Activated T-helper 2 cell treated with anti-CD3 and anti-CD28 coated beads, Interferon-gamma antibody, Interleukin-2, Interleukin-4, amounts not matched to agents 10 μg/mL and 5 μg/mL and 100 μg/mL, durations not matched to agents 14 hours and 24 hours and 36 hours (primary cell): ENCODE measurements at places on chromosomes 6 and 20. TPM values are rescaled to one million over a fixed set of nuclear protein-coding genes. Genes with fewer than 3 reads are reported as not detected.

The HAO1 gene
- not detected in 2 replicates for total RNA-seq

The GPR6 gene
- total RNA-seq = not detected in 2 replicates

The LGSN gene
- not detected in 2 replicates for total RNA-seq

The SLC35D3 gene
- total RNA-seq = not detected in 2 replicates

The RBBP9 gene
- total RNA-seq = 21.2 and 23.5 TPM in 2 replicates

The RSPH9 gene
- not detected in 2 replicates for total RNA-seq

The MYH7B gene
- 0.30 and 0.34 TPM in 2 replicates for total RNA-seq

The CCN5 gene
- total RNA-seq = not detected in 2 replicates

The MATN4 gene
- total RNA-seq = 0.39 and 0.64 TPM in 2 replicates

The RAB44 gene
- not detected in 2 replicates for total RNA-seq

The PKIG gene
- total RNA-seq = 1.4 and 1.7 TPM in 2 replicates

The ZFP64 gene
- 11.3 and 11.5 TPM in 2 replicates for total RNA-seq

The TBXT gene
- not detected in 2 replicates for total RNA-seq

The SCRT2 gene
- not detected in 2 replicates for total RNA-seq

The DAAM2 gene
- total RNA-seq = not detected in 2 replicates

The LY86 gene
- 0.55 and 0.57 TPM in 2 replicates for total RNA-seq

The ELOVL4 gene
- 0.76 and 0.98 TPM in 2 replicates for total RNA-seq

The HDGFL1 gene
- not detected in 2 replicates for total RNA-seq

The SLC29A1 gene
- total RNA-seq = 125 and 134 TPM in 2 replicates

The RBM39 gene
- total RNA-seq = 358 and 360 TPM in 2 replicates

The RIPPLY2 gene
- not detected in 2 replicates for total RNA-seq

The B3GALT4 gene
- 5.1 and 6.5 TPM in 2 replicates for total RNA-seq

The PLN gene
- not detected in 2 replicates for total RNA-seq

The NCOA6 gene
- 29.1 and 30.9 TPM in 2 replicates for total RNA-seq

The NOX3 gene
- total RNA-seq = not detected in 2 replicates
